ENCODE measurements at places on chromosomes 7 and 10.

- no peak for DNase-seq
Observed at GRCh38 chr10:78304091-78305045, 270.7 kb downstream of the RPS24 start.

GRCh38 chr10:132401401-132402118 lies 4.6 kb downstream of the PWWP2B start:
- no peak for DNase-seq

DNA sequence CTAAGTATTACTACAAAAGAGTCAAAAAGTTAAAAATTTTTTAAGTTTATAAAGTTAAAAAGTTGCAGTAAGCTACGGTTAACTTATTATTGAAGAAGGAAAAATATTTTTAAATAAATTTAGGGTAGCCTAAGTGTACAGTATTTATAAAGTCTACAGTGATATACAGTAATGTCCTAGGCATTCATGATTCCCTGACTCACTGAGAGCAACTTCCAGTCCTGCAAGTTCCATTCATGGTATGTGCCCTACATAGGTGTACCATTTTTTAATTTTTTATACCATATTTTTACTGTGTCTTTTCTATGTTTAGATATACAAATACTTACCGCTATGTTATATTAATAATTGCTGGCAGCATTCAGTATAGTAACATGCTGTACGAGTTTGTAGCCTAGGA lies 92.3 kb downstream of the CTNNA3 start:
- DNase-seq, result no peak

DNA sequence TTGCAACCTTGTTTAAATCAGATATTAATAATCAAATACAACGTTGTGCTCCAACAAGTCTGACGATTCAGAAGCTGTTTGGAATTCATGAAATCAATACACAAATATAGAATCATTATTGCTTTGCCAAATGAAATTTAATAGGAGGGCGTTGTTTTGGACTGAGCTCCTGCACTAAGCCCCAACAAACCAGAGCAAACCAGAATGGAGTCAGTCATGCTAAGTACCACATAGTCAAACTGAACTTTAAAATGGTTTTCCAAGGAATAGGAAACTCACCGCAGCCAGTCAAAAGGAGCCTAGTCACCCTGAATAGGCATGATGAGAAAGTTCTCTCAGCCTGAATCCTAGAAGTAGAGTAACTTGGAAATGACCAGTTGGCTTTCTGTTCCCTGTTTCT lies 53.7 kb downstream of the HACD1 start:
- no peak for DNase-seq

DNA sequence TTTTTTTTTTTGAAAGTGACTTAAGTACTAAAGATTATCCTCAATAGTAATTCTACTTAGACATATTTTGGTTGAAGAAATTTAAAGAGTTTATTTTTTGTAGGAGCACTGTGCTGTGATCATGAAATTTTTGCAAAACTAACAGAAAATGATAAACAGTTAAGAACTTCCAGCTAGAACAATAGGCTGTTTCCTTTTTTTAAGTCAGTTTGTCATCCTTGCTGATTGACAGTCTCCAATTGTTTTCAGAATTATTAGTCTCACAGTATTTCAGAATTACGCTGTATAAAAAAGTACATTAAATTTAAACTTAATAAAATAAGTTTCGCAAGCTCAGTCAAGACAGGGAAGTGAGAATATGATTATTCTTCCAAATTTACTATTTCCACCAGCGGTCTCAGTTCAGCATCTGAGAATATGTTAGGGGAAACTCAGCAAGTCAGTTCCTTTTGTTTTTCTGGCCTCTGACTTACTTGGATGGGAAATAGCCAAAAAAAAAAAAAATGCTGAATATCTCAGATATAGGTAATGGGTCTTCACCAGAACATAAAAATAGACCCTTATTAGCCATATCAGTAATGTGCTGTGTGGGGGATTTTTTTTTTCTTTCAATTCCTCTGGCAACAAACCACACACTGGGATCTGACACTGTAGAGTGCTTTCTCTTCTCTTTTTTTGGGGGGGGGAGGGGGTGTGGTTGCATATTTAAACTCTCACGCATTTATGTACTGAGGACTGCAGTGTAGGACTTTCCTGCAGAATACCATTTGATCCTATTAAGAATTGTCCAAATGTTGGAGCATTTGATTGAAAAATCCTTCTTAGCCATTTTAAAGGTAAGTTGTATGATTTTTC lies at the start of gene CD36:
CD36 (plus strand) TSS at position 732 of the 855 bp plus-strand sequence. CDS start 8,099 bp downstream, outside the sequence.
- DNase-seq, result no peak

- no peak for DNase-seq
Observed at GRCh38 chr10:47408606-47409005, 24.5 kb upstream of the ZNF488 start.

DNA sequence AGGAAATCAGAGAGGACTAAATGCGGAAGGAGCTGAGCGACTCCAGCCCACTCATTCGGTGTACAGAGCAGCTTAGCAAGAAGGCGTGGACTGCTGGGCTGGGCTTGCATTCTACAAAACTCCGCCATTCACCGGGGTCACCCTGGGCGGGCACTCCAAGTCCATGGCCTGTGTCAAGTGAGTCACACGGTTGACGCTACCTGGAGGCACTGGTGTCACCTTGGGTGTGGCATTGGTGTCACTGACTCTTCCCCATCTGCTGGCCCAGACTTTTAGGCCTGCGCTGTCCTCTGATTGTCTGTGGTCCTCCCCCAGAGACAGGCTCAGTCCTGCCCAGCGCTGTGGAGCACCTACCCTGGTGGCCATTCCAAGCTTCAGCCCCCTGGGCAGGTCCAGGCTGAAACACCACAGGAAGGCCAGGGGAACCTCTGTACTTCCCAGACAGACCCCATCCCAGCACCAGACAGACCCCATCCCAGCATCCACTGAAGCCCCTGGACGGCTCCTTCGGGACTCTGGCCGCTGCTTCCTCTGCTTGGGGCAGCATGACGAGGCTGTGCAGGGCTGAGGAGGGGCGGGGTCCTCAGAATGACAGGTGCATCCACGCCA lies 30.6 kb upstream of the CNPY1 start:
- DNase-seq, result no peak

DNA sequence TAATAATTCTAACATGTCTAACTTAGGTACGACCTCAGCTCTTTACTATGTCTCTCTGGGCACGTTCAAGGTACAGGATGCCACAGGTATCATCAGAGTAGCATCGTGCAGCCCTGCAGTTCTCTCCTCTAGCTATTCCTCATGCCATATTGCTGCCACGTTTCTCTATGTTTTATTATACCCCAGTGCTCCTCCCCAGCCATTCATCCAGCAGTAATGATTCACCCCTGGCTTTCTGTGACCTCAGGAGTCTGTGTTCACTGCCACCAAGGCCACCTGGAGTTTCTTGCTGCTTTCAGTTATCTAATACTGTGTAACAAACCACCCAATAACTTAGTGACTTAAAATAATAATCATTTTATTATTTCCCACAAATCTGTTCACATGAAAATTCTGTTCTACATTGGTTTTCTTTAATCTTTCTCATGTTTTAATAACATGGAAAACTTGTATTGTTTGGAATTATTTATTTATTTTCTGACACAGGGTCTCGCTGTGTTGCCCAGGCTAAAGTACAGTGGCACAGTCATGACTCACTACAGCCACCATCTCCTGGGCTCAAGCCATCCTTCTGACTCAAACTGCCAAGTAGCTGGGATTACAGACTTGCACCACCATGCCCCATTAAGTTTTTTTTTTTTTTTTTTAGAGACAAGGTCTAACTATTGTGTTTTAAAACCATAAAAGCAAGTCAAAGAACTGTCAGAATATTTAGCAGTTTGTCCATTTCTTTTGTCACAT lies 21.8 kb downstream of the REEP3 start:
- DNase-seq, result no peak

- no peak for DNase-seq
Observed at GRCh38 chr10:3331187-3331586, 158.6 kb upstream of the PITRM1 start.

DNA sequence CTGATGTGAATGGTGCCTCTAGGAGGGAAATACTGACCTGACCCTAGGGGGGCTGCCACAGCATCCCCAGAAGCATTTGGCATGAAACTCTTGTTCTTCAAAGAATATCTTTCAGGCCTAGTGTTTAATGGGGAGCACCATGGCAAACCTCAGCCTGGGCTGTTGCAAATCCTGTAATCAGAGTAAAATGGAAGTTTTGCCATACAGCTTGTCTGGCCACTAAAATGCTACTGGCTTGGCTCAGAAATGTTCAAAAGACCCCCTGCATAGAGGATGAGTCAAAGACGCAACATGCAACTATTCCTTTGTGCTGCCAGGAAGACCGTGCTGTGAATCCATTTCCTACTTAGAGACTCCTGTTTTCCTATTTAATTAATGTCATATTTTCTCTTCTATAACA lies 26.7 kb downstream of the HECW1 start:
- no peak for DNase-seq

- DNase-seq, result no peak
Observed at GRCh38 chr10:74862625-74863024, 36.2 kb downstream of the KAT6B start.

- DNase-seq, result peak; percentile 96
Observed at GRCh38 chr7:101165075-101165957, at the start of gene VGF. Gene VGF, minus strand, starts transcription at chr7:101165569. Its CDS starts 726 bp downstream, at chr7:101164843.

- no peak for DNase-seq
Observed at GRCh38 chr7:121960678-121961077, 87.7 kb downstream of the PTPRZ1 start.

- DNase-seq, result no peak
Observed at GRCh38 chr7:147980826-147981813, 609.4 kb upstream of the C7orf33 start.

GRCh38 chr7:30136743-30137485 lies 2.1 kb downstream of the MTURN start:
- DNase-seq, result no peak

DNA sequence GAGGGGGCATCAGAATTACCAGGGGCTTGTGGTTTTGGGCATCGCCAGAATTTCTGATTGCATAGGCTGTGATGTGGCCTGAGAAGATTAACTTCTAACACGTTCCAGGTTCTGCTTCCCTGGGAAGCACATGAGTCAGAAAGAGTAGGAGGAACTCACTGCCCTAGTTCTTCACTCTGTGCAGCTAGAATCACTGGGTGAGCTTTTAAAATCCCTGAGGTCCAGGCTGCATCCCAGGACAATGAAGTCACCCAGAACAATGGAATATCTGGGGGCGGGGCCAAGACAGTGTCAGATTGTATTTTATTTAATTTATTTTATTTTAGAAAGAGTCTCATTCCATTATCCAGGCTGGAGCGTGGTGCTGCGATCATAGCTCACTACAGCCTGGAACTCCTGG lies 636.5 kb downstream of the CALN1 start:
- no peak for DNase-seq

DNA sequence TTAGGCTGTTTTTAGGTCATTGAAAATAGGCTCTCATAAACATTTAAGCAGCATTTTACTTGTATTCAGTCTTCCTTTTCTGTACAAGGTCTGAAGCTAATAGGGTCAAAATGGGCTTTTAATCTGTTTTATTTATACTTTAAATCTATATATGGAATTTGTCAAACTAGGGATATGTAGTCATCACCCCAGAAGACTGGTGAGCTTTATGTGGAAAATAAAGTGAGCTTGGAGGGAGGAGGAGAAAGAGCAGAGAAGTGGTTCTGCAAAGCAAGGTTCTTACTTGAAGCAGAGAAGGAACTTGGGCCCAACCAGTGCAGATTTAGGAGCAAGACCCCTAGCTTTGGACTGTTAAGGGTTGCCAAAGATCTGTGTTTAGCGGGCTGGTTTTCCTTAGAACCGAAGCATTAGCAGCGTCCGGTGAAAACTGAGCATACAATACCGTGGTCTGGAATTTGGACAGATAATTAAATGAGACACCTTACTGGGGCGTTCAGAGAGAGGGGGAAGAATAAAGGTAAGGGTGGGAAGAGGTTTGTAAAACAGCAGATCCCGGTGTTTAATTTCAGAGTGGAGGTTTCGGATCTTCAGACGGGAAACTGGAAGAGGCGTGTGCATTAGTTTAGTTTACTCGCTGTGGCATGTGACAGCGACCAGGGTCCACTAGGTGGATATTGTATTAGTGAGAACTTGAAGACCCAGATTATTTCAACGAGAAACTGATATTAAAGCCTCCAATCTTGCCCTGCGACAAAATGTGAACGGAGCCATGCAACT lies 2.4 kb downstream of the BAMBI start:
- DNase-seq, result no peak

- DNase-seq, result no peak
Observed at GRCh38 chr7:101234636-101235035, 3.0 kb downstream of the CLDN15 start.

GRCh38 chr10:51459476-51459875 lies 239.9 kb downstream of the CSTF2T start:
- DNase-seq, result no peak

GRCh38 chr7:26782501-26782900 lies 81.9 kb downstream of the SKAP2 start:
- DNase-seq, result no peak

- DNase-seq, result no peak
Observed at GRCh38 chr10:1425879-1426278, 311.4 kb downstream of the ADARB2 start.

GRCh38 chr10:34716958-34717357 lies 98.1 kb downstream of the PARD3 start:
- no peak for DNase-seq

DNA sequence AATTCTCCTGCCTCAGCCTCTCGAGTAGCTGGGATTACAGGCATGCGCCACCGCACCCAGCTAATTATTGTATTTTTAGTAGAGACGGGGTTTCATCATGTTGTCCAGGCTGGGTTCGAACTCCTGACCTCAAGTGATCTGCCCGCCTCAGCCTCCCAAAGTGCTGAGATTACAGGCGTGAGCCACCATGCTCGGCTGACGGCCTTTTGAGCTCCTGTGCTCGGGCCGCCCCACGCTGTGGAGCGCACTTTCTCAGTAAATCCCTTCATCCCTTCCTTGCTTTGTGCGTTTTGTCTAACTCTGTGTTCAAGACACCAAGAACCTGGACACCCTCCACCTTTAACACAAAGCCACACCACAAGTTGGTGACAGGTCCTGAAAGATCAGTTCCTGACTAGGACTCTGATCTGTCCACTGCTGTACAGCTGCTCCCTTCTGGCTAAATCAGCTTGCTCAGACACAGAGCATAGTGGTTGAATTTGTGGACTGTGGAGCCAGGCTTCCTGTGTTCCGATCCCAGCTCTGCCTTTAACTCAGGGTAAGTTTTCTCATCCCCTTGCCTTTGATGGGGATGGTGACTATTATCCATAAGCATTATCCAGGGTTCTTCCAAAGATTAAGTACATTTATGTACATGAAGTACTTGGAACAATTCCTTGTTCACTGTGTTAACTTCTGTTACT lies 20.1 kb downstream of the CHST3 start:
- DNase-seq, result no peak

- no peak for DNase-seq
Observed at GRCh38 chr7:79553811-79554555, 100.5 kb upstream of the MAGI2 start.

Data from GM19239 (cell line).